ENCODE measurements at places on chromosomes 11 and 22.

DNA sequence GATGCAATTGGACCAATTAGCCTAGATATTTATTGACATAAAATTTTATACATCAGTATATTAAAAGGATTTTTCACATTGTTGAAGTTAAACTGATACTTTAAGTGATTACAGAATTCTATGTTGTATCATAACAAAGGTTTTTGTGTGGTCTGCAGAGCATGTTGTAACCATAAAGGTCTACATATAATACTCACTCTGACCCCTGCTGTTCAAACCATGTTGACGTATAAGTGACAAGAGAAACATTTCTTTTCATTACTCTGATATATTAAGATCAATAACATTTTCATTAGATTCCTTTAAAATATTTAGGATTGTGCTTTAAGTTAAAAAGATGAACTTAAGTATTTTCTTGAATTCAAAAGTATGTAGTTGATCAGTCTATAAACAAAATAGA, 63.9 kb downstream of the GAS2 start:
- no peak for DNase-seq

DNA sequence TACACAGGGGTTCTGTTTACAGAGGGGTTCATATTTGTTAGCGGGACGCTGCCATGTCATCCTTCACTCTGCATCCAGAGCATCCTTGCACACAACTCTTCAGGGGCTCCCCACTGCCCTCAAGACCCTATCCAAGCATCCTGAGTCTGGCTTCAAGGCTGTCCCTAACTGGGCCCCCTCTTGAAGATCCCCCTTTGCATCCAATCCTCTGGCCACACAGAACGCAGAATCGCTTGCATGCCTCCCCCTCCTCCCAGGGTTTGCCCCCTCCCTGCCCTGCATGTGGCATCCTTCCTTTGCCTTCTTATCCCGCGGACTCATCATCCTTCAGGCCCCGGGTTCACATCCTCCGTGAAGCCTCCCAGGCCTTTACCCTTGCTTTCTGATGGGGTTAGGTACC, 18.6 kb downstream of the C1QTNF6 start:
- no peak for DNase-seq

GRCh38 chr22:35217527-35217926, 39.8 kb upstream of the HMGXB4 start:
- no peak for DNase-seq

- no peak for DNase-seq
These were observed 539.3 kb upstream of the B3GAT1 start for GRCh38 chr11:134951305-134951700.

DNA sequence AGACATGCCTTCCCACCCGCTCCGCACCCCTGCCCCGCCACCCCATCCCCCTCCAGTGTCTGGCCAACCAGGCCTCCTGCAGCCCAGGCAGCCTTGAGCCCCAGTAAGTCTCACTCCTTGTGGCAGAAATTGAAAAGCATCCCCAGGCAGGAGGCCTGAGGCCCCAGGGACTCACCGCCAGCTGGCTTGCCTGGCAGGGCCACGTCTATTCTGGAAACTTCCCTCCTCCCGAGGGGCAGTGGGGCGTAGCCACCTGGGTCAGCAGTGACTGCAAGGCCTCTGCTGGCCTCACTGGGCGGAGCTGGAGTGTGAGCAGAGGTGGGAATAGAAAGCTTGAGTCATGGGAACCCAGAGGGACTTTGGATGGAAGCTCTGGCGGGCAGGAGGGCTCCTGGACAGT, 26.3 kb downstream of the ANO1 start:
- no peak for DNase-seq

- no peak for DNase-seq
These were observed 441.4 kb downstream of the BUD13 start for GRCh38 chr11:116331381-116331780.

DNA sequence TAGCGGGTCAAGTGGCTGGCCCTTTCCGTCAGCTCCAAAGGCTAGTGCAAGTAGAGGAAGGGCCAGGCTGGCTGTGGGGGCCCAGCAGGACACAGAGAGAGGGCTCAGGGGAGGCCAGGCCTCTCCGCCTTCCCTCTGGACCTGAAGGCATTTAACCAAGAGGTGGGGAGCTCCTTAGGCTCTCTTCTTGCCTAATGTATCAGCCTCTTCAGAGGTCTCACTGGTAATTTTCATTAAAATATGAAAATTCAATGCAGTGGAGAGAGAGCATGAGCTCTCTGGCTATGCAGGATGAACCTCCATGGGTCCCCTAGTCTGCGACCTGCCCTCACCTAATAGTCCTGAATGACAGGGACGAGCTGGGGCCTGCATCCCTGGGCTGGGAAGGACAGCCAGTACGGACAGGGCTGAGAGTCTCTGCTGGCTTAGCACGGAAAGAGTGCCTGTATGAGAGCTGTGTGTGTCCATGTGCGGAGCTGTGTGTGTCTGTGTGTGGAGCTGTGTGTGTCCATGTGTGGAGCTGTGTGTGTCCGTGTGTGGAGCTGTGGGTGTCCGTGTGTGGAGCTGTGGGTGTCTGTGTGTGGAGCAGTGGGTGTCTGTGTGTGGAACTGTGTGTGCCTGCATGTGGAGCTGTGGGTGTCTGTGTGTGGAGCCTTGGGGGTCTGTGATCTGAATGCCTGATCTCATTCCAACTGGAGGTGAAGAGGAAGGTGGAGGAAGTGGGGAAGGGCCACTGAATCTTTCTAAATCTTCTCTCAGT, 2.4 kb downstream of the ALX4 start:
- DNase-seq: no peak

- no peak for DNase-seq
These were observed 82.0 kb upstream of the RAB1B start for GRCh38 chr11:66186470-66186869.

- no peak for DNase-seq
These were observed 14.0 kb downstream of the TRIM29 start for GRCh38 chr11:120123946-120124345.

GRCh38 chr11:94873916-94874540, 99.3 kb downstream of the CWC15 start:
- no peak for DNase-seq

DNA sequence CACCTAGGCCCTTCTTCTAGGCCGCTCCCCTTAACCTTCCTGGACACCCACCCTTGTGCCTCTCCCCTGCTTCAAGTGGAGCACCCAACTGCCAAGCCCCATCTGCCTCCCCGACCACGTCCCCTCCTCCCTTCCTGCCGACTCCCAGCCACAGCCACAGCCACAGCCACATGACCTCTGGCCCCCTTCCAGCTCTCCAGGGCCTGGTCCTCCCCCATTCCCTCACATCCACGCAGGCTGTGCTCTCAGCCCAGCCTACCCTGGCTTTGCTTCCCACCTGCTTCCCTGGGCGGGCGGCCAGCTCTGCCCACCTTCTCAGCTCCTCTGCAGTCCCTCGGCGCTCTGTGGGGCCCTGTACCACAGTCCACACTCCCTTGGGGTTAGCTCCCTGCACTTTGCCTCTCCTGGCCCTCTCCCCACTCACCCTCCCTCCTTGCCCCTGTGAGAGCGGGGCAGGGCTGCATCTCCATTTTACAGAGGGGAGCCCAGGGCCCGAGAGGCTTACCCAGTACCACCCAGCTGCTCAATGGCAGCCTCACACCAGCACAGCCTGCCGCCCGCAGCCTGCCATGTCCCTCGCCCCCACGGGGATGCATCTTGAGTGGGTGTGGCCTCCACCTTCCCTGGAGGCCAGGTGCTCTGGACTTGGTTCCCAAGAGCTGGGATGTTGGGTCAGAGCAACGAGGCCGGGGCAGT, 20.3 kb downstream of the PARVG start:
- DNase-seq: no peak

DNA sequence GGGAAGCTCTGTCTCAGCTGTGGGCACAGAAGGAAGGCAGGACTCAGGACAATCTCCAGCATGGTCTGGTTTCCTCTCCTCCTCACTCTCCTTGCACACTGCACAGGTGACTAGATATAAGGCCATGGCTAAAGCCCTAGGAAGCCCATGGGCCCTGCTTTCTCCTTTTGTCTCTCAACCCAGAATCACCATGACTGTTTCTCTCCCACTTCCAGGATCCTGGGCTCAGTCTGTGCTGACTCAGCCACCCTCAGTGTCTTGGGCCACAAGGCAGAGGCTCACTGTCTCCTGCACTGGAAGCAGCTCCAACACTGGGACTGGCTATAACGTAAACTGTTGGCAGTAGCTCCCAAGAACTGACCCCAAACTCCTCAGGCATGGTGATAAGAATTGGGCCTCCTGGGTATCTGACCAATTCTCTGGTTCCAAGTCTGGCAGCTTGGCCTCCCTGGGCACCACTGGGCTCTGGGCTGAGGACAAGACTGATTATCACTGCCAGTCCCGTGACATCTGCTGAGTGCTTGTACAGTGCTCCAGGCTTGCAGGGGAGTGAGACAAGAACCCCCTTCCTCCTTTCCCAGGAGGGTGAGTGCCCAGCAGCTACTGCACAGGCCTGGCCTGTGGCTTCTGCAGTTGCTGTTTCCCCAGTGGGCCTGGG, 104.0 kb upstream of the TOP3B start:
- DNase-seq: no peak

- DNase-seq: no peak
These were observed 54.9 kb upstream of the HMGXB4 start for GRCh38 chr22:35202376-35202775.

GRCh38 chr11:123186286-123186685, 8.8 kb downstream of the CLMP start:
- no peak for DNase-seq

- DNase-seq: peak; percentile 3
These were observed 823 bp downstream of the CEP57 start for GRCh38 chr11:95790933-95791708.

DNA sequence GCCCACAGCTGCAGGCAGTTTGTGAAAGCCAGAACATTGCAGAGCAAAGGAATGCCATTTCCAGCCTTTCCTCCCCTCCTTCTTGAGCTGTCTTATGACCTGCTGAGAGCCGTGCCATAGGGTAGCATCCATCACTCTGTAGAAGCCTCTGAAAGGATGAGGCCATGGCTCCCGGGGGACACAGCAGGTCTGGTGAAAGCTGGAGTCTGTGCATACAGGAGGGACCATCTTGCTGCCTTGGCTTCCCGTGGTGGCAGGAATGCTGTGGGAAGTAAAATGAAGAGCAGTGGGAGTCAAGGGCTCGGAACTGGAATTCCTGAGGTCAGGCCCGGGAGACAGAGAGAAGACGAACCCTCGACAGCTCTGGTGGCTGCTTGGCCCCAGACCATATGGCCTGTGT, 30.9 kb downstream of the ANO1 start:
- DNase-seq: no peak

DNA sequence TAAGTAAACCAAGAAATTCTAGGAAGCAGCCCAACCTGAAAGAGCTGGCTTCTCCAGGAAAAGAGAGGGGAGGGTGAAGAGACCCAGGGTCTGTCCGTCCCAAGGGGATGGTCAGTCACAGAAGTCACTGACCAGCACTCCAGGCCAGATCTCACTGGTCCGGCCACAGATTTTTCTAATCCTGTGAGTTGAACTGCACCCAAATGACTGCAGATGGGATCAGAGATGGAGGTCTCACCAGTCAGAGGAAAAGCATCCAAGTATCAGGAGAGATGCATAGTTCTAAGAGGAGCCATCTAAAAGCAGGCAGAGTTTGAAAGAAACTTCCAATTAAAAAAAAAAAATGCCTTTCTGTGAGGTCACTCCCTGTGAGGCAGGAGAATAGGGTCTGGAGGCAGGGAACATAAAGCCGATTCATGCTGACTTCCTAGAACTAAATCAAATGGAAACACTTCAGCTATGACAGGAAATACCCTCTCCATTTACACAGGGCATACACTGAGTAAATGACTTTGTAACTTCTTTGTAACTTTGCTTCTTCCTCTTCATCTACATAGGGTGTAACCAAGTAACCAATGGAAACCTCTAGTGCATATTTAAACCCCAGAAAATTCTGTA, 144.5 kb downstream of the CCDC34 start:
- no peak for DNase-seq
